Progenitor cell of endocrine pancreas (in vitro differentiated cells): ENCODE measurements at places on chromosomes 4 and X. TPM values are rescaled to one million over a fixed set of nuclear protein-coding genes. Genes with fewer than 3 reads are reported as not detected.

Gene HSD17B13
- total RNA-seq, result 0.16 and 0.31 TPM in 2 replicates

DNA sequence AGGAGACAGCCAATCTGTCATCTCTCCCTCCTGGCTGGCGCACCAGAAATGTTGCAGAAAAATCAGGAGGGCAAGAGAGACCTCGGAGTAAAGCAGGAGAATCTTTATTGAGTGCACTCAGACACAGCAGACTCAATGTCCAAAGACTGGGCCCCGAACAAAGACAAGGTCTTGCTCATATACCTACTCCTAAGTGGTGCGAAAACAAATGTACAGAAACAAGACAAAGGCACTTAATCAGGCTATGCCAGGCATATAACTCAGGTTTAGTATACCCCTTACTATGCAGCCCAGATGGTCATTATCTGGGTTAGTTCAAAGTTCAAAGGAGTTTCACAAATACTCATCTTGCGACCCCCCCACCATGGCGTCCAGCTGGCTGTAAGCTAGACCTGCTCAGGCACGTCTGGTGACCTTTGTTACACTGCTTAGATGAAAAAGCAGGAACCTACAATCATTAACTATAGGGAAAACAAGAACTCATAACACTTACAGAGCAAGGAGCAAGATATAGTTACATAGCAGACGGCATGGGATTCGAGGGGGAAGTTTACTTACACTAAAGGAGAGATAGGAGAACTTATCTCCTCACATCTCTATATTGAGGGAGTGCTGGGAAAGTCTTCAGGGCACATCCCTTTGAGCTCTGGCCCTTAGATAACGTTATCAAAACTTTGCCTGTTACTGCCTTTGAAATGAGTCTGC, 27.5 kb downstream of the SULT1E1 start:
- H3K4me1 ChIP-seq, result peaks cover 33% of the 10 kb centered on the region
- H3K27me3 ChIP-seq, result no peaks in the 10 kb centered on the region
- H3K27ac ChIP-seq, result no peak overlapping the region
- H3K36me3 ChIP-seq, result peaks cover 15% of the 10 kb centered on the region

Gene NDP
- total RNA-seq, result not detected in 2 replicates

GRCh38 chr4:87848622-87849351, 16.0 kb downstream of the MEPE start:
- H3K4me1 ChIP-seq, result peaks cover 7% of the 10 kb centered on the region
- no peaks in the 10 kb centered on the region for H3K36me3 ChIP-seq
- H3K4me3 ChIP-seq, result no peak overlapping the region
- no peak overlapping the region for H3K27ac ChIP-seq
- no peak for DNase-seq
- peaks cover 27% of the 10 kb centered on the region for H3K27me3 ChIP-seq

Gene HTN1
- total RNA-seq, result not detected in 2 replicates

Gene MAGEA2
- total RNA-seq, result 0.22 TPM in 1 of 2 replicates, not detected in the other

Gene ABRAXAS1
- total RNA-seq, result 26.9 and 27.2 TPM in 2 replicates

DNA sequence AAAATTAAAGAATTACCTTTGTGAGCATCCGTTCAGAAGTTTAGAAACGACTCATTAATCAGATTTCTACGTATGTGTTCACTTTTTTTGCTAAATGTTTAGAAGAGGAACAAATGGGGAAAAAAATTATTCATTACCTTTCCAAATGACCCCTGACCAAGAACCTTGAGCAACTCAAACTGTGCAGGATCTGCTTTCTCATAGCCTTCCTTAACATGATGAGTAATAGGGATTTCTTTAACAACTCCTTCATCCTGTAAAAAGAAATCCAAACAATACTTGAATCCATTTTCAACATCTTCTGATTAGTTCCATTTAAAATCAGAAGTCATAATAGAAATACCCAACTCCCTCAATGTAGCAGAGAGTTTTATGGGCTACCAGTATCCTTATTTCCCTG, 32.1 kb downstream of the RPS6KA6 start:
- peaks cover 1% of the 10 kb centered on the region for H3K36me3 ChIP-seq
- DNase-seq, result no peak
- H3K27me3 ChIP-seq, result no peaks in the 10 kb centered on the region
- H3K4me1 ChIP-seq, result no peaks in the 10 kb centered on the region
- no peak overlapping the region for H3K27ac ChIP-seq
- H3K4me3 ChIP-seq, result no peak overlapping the region

Gene NLGN4X
- total RNA-seq, result 43.4 and 45.0 TPM in 2 replicates

- H3K27me3 ChIP-seq, result no peaks in the 10 kb centered on the region
- H3K36me3 ChIP-seq, result peaks cover 18% of the 10 kb centered on the region
- no peaks in the 10 kb centered on the region for H3K4me1 ChIP-seq
- peak overlapping the region; percentile 38 for H3K27ac ChIP-seq
- no peak overlapping the region for H3K4me3 ChIP-seq
Observed at GRCh38 chr4:48578132-48578968, 88.3 kb downstream of the ZAR1 start.
